ENCODE measurements at places on chromosomes 1 and 21. TPM values are rescaled to one million over a fixed set of nuclear protein-coding genes. Genes with fewer than 3 reads are reported as not detected.

ANKRD35 gene
- polyA plus RNA-seq, result 2.7 TPM

SRRM1 gene
- polyA plus RNA-seq, result 88.8 TPM

LRP8 gene
- polyA plus RNA-seq, result 6.1 TPM

EFCAB7 gene
- 9.7 TPM for polyA plus RNA-seq

CAMK1G gene
- polyA plus RNA-seq, result not detected

LRRC71 gene
- polyA plus RNA-seq, result 0.83 TPM

GJA8 gene
- polyA plus RNA-seq, result not detected

EXTL1 gene
- 4.2 TPM for polyA plus RNA-seq

UBL4B gene
- not detected for polyA plus RNA-seq

- no peak for DNase-seq
These were observed 67.9 kb upstream of the EFHD2 start for GRCh38 chr1:15341634-15342407.

GRCh38 chr1:199515261-199515660 is 512.2 kb upstream of the NR5A2 start:
- DNase-seq, result no peak

DNA sequence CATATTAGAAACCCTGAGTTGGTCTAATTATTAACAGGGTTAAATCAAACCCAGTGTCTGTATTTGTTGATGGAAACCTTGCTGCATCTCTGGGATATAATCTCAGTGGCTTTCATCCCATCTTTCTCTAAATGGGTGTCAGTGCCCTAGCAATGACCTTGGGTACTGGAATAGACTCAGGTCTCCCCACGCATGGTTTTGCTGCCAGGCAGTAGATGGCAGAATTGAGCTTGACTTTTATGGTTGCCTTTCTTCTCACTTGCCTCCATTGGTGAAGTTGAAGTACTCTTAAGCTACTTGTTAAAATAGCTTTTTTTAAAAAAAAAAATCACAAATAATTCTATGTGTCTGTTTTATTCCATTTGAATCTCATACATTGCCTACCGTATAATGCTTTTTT is 81.8 kb upstream of the HMCN1 start:
- no peak for DNase-seq

DNA sequence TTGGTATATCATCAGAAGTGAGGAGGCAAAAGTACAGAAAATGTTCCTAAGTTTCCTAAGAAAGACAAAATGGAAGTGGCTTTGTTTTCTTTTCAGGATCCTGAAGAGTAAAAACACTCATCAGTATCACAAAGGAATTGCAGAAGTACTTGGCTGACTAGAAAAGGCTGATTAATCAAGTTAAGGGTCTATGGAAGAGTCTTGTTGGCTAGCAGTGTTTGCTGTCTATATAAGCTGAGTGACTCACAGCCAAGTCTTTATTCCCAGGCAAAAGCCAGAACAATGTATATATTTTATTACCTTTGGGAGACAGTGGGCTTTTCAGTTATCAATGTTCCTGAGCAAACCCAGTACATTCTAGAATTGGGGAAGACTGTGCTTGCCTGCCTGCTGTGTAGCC is 777.0 kb downstream of the PLA2G4A start:
- DNase-seq, result no peak

- DNase-seq, result peak; percentile 45
These were observed 14.6 kb upstream of the TMEM61 start for GRCh38 chr1:54965624-54966340.

GRCh38 chr1:155776414-155776813 is 80.6 kb downstream of the GON4L start:
- peak; percentile 20 for DNase-seq

DNA sequence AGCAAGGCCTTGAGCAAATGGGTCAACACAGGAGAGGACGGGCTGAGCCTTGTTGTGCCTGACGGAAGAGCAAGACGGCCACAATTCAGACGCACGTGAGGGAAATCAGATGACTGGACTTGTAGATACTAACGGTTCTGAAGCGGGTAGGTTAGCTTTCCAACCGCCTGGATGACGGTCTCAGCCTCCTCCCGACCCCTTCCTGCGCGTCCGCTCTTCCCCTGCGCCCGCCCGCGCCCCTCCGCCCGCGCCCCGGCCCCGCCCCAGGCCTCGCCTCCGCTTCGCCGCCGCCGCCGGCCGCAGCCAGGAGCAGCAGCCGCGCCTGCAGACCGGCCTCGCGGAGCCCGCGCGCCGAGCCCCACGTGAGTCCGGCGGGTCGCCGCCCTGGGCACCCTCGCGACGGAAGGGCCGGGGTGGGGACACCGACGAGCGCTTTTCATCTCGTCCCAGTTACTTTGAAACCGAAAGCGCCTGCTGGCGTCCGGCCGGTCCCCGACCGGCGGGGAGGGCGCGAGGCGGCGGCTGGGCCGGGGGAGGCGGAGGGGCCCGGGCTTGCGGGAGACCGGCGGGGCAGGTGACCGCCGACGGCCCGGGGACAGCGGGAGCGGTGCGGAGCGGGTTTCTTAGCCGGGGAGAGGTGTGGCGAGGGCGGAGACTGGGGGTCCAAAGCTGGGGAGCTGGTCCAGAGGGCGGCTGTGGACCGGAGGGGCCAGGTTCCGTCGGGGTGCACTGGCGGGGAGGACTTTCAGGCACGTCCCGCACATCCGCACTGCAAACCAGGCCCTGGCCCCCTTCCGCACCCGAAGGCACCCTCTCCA is at the start of gene TRAF5:
Gene TRAF5, plus strand, starts transcription at position 306 of the 818 bp plus-strand sequence. CDS start 26,407 bp downstream, outside the sequence.
- DNase-seq, result peak; percentile 62

- DNase-seq, result peak; percentile 26
These were observed 83.4 kb downstream of the SMYD2 start for GRCh38 chr1:214364386-214364785.

DNA sequence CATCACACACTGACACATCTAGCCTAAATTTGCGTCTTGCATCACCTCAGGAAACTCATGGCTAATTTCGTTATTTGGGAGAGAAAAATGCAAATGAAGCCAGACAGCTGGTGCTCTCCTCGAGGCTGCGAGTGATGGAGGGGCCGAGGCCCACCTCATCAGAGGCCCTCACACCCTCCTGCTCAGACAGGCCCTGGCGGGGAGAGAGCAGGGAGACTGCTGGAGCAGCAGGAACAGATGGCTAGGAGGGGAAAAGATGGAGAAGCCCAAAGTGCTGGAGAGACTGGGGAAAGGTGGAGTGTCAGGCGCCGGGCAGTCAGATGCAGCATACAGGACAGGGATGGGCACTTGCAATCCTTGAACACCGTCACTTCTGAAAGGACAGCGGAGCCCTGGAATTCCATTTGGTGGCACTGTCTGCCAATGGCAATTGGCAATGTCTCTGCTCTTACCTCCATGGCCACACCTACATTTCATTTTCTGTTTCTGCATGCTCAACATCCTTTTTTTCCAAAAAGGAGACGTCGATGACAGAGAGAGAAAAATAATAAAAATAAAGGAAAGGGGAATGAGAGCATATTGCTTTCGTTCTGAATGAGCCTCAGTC is 286.2 kb downstream of the SPATA17 start:
- no peak for DNase-seq

DNA sequence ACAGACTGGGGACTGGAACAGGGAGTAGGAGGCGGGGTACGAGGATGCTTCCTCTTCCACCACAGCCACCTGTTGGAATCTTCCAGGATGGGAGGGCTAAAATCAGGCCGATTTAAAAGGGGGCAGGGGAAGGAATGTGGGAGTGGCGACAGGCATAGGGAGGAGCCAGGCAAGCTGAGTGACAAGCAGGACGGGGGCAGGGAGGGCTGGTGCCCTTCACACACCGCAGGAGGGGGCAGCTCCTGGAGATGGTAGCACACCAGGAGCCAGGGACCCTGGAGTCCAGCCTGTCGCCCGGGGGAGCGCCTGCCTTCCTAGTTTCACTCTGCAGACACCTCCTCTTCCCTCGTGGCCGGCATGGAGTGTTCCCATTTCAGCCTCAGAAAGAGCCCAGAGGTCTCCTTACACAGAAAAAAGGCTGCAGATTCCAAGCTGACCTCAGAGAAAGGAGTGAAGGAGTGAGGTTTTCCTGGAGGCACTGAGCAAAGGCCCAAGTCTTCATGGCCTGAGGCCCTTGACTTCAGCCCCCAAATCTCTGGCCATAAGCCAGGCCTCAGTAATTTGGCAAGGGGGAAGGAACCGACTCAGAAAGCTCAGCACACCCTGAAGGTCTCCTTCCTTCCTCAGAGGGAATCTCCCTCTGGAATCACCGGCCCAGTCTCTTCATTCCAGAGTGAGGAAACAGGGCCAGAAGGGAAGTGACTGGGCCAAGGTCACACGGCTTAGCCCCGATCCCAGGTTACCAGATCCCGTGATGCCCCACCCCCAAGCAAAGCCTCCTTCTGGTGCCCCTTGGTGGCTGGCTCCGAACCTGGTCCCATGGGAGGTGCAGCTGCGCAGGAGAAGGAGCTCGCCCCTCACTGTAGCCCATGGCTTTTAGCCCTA is 8.1 kb downstream of the BLACAT1 start:
- no peak for DNase-seq

DNA sequence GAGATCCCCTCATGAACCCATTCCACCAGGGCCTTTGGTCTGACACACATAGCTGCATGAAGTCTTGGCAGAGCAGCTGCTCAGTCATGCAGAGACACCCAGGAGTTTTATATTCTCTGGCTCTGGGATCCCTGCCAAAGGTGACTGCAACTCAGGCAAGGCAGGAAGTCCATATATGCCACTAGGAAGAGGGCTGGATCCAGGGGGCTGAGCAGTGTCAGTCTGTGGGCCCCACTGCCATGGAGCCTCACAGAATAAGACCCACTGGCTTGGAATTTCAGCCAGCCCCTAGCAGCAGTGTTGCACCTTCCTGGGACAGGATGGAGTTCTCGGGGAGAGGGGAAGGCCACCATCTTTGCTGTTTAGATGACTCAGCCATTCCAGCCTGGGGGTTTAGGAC is 199.7 kb downstream of the TBX15 start:
- DNase-seq, result peak; percentile 21

DNA sequence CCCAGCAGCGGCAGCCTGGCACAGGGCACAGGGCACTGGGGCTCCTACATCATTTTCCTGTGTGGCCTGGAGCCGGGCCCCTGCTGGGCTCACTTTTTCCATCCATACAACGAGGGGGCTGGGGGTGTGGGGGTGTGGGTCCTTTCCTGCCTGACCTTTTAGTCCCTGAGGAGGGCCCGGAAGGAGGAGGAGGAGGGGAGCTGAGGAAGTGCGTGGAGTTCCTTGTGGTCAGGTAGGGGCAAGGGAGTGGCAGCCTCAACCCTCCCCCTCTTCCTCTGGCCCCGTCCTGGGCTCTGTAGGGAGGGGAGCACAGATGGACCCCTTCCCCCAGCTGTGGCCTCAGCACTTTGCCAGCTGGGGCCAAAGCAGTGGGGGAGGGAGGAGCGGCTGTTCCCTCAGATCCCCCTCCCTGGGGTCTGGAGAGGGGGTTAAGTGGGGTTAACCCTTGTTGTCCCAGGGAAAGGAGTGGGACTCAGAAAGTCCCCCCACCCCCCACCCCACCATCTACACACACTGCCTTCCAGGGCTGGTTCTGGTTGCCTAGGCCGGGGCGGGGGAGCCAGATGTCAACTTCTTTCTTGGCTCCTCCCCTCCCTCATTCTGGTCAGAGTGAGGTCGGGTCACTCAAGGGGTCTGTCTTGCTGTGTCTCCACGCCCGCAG is 5.7 kb downstream of the NTRK1 start:
- DNase-seq, result no peak

GRCh38 chr21:45333583-45334121 is 46.0 kb upstream of the POFUT2 start:
- no peak for DNase-seq

DNA sequence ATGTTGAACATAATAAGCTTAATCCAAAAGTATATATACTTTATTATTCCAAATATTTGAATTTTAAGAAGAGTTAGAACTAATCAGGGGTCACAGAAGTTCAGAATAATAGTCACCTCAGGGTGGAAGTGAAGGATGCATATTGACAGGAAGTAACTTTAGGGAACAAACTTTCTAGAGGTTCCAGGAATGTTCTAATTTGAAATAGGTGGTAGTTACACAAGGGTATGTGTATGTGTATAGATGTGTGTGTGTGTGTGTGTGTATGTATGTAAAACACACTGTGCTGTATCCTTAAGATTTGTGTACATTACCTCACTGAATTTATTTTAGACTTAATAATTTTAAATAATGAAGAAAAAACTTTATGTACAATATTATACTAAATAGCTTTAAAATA is 110.4 kb downstream of the ACBD6 start:
- no peak for DNase-seq

DNA sequence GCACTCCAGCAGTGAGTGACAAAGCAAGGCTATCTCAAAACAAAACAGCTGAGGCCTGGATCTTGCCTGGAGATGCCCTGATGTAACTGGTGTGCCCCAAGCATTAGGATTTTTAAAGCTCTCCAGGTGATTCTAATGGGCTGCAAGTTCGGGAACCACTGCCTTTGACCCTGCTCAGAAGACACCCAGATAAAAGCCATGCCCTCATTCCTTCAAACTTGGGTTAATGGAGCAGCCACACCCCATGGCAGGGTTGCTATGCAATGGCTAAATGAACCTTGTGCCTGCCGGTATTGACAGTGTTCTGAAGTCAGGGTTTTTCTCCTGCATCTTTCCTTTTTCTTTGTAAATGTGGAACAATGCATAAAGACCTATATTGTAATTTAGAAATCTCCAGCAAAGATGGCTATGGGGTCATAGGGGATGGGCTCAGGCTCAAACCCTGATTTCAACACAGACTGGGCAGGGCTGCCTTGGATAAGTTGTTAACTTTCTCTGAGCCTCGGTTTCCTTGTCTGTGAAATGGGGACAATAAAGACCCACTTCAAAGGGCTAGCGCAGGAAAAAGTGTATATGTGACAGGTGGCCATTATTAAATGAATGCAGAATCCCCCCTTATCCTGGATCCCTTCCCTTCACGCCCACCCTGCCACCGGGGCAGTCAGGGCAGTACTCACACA is 453 bp downstream of the TFF3 start:
- DNase-seq, result no peak

GRCh38 chr1:96308314-96308713 is 413.3 kb upstream of the PTBP2 start:
- no peak for DNase-seq

- DNase-seq, result no peak
These were observed at the start of gene RPS6KA1 for GRCh38 chr1:26529655-26530409. Gene RPS6KA1, plus strand, starts transcription at chr1:26529761. Its CDS starts 160 bp downstream, at chr1:26529921.

DNA sequence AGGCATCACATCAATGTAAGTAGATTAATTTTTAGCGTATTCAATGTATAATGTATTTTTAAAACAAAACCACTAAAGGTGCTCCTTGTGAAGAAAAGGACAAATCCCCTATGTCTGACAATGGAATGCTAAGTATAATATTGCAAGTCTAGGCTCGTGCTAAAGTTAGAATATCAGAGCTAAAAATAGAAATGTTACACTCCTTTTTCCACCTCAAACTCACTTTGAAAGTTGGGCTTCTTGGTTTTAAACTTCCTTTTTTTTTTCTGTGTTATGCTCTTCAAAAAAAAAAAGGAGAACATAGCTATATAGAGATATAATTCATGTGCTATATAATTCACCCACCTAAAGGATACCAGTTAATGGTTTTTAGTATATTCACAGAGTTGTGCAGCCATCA is 3.6 kb upstream of the SERBP1 start:
- no peak for DNase-seq

All from hindlimb muscle (tissue), 1 donor.